ENCODE measurements at places on chromosomes 13 and 19.
A peak's percentile ranks its signal among the peaks of the same experiment; 100 is the strongest.

- peak; percentile 9 for DNase-seq
Observed at GRCh38 chr19:41700381-41701195, 7.8 kb upstream of the CEACAM5 start.

- peak; percentile 52 for DNase-seq
Observed at GRCh38 chr19:41699231-41699967, 9.0 kb upstream of the CEACAM5 start.

GRCh38 chr13:79404361-79404760 lies 1.7 kb downstream of the RBM26 start:
- DNase-seq, result no peak

- DNase-seq, result no peak
Observed at GRCh38 chr19:46659151-46660007, 1.6 kb downstream of the DACT3 start.

DNA sequence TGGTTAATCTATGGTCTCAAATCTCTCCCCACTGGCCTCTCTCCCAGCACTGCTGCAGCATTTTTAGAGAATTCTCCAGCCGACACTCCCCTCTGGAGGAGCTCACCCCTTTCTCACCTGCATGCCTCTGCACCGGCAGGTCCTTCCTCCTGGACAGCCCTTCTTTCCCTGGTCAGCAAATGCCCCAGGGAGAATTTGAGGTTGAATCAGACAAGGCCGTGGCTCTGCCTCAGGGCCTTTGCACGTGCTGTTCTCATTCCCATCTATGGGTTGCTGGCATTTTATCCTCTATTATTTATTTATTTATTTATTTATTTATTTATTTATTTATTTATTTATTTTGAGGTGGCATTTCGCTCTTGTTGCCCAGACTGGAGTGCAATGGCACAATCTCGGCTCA lies 1.4 kb upstream of the DOCK6 start:
- no peak for DNase-seq

DNA sequence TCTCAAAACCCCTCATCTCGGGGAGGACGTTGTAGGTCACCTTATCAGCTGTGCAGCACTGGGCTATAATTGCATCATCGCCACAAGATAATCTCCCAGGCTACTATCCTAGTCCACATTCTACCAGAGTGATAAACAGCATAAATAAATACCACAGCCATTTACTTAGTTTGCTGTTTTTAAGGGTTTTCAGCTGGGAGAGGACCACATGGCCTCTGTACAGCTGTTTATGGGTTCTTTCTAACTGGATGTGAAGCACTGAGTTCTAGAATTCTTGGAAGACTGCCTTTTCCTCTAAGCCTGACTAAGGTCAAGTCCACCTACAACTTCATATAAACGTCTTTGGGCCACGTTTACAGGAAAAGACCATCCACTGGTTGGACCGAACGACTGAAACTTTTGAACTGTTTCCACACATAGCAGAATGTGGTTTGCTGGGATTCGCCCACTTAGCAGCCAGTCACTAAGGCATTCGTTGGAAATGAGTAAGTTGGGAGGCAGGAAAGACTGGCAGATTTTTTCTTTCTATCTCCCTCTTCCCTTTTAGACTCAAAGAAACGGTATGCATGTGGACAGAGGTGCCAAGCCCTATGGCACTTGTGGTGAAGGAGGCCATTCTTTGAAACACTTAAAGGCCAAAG lies 752.5 kb upstream of the SGCG start:
- no peak for DNase-seq

GRCh38 chr19:12668932-12669269 lies 2.3 kb downstream of the WDR83 start:
- no peak for DNase-seq

DNA sequence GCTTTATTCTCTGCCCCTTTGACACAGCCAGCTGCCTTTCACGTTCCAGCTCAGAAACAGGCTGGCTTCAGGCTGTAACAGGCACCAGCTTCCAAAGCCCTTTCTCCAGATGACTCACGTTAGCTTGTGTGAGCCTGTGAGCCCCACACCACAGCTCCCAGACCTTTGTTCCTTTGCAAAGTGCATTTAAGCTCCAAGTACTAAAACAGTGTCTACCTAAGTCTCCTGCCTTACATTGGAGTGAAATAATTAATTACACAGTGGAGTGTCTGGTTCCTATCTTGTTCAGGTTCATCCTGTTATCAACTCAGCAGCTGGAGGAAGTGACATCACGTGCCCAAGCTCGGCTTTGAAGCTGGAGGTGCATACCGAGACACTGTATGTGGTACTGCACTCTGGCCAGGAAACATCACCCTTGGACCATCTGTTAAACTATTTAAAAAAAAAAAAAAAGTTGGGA lies 475.8 kb downstream of the FOXO1 start:
- peak; percentile 73 for DNase-seq

DNA sequence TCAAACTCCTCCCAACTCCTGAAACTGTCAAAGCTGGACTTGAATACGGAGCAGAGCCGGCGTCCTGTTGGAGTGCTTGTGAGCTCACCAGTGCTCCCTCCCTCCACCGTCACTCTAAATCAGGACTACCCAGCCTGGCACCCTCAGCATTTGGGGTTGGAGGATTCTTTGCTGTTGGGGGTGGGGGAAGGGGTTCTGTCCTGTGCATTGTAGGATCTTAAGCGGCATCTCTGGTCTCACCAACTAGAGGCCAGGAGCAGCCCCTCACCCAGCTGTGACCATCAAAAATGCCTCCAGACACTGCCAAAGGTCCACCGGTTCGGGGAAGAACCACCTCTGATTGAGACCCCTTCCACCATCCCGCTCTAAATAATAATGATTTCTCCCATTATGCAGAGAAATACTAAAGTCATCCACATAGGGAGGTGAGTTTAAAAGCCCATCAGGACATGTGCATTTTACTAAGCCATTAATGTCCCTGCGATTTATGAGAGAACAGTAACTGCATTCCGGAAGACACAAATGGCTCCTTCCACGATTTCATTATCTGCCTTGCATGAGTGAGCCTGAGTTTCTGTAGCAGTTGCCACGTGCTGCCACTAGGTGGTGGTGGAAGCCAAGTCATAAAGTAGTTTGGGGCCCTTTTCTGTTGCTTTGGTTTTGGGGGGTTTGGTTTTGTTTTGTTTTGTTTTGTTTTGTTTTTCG lies 16.1 kb upstream of the USP29 start:
- DNase-seq, result peak; percentile 72

GRCh38 chr19:55432241-55432959 lies 10.7 kb downstream of the SHISA7 start:
- no peak for DNase-seq

- DNase-seq, result no peak
Observed at GRCh38 chr13:111923439-111923838, 143.5 kb upstream of the SOX1 start.

- DNase-seq, result no peak
Observed at GRCh38 chr19:46482631-46483030, 11.3 kb upstream of the PNMA8A start.

GRCh38 chr13:23701636-23702035 lies 131.4 kb downstream of the TNFRSF19 start:
- no peak for DNase-seq

- no peak for DNase-seq
Observed at GRCh38 chr19:2978166-2978767, 903 bp downstream of the TLE6 start.

- DNase-seq, result peak; percentile 61
Observed at GRCh38 chr19:29771708-29772414, 39.9 kb upstream of the CCNE1 start.

- no peak for DNase-seq
Observed at GRCh38 chr19:23310729-23311211, 60.6 kb upstream of the ZNF724 start.

DNA sequence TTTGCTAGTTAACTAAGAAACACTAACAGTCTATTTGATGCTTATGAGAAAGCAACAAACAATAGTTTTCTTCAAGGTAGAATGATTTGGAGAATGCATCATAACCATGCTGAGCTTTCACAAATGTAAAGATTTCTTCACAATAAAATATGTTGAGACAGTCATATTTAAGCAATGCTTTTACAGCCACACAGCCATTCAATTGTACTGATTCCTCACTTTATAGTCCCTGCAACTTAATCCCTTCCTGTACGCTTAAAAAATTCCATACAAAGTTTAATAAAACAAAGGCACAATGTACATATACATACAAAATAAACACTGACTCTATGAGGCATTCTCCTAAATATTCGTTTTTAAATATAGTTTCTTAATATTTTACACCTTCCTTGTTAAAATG lies 4.7 kb upstream of the ACOD1 start:
- no peak for DNase-seq

GRCh38 chr19:5170329-5170745 lies 170.3 kb downstream of the PTPRS start:
- DNase-seq, result peak; percentile 87

GRCh38 chr13:97369261-97369893 lies 64.6 kb upstream of the RAP2A start:
- DNase-seq, result no peak

- DNase-seq, result no peak
Observed at GRCh38 chr13:28204043-28204442, 65.7 kb downstream of the PAN3 start.

DNA sequence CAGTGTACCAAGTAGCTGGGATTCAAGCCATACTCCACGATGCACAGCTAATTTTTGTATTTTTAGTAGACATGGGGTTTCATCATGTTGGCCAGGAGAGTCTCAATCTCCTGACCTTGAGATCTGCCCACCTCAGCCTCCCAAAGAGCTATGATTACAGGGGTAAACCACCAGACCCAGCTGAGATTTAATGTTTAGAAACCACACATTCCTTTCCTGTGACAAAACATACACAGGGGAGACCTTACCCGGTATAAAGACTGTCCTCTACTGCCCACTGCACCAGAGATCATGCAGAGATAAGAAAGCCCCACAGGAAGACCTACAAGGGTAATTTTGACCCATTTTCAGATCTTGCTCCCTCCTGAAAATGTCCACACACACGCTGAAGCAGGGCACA lies 22.8 kb upstream of the ZNF83 start:
- DNase-seq, result no peak

- DNase-seq, result no peak
Observed at GRCh38 chr19:18650468-18651041, 13.7 kb downstream of the KLHL26 start.

DNA sequence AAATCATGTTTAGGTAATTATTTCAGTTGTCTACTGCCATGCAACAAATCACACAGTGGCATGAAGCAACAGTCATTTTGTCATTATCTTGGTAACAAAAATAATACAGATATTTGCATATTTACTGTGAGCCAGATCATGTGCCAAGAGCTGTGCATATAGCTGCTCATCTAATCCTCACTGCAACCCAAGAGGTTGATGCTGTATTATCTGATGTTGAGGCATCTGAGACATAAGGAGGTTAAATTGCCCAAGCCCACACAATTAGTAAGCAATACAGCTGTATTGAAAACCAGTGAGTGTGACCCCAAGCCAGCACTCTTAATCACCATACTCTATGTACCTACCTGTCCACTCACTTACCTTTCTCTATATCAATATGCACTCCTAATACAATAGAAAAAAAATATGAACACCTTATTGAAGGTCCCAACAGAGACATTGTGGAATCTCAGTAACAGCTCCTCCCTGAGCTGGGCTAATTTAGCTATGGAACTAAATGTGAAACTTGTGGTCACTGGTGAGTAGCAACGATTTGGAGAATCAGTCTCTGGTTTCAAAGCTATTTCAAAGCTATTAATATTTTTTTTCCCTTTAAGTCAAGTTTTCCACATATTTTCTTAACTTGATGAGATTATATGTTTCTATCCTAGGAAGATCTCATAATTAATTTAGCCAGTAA lies 185.2 kb downstream of the KLF12 start:
- DNase-seq, result no peak

- no peak for DNase-seq
Observed at GRCh38 chr19:51250786-51251467, at the start of gene SIGLECL1. Gene SIGLECL1 (plus strand): TSS chr19:51251080. CDS start chr19:51264073, 12,993 bp downstream.

- DNase-seq, result no peak
Observed at GRCh38 chr13:106686163-106686562, 118.2 kb upstream of the ARGLU1 start.

DNA sequence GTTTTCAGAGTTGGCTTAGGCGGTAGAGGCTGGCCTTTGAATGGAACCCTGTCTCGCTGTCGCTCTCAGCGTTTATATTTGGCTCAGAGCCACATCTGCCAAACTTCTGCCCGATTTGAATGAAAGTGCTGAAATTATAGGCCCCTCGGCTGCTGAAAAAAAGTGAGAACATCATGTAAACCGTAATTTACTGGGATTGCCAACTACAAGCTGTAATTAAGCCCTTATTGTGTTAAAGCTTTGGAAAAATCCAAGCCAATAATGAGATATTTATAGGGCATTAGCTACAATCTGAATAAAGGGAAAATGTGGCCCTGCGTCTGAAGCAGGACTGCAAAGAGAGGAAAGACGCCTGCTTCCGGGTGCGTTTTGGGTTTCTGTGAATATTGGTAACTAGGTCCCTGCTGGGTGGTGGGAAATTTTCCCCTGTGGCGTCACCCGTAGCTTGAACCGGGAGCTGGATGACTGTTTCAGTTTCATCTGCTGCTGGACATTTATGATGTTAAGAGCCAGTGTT lies 9.9 kb downstream of the DNM2 start:
- no peak for DNase-seq

- peak; percentile 97 for DNase-seq
Observed at GRCh38 chr19:40609561-40610395, 8.6 kb downstream of the LTBP4 start.

GRCh38 chr13:19766591-19766990 lies 16.2 kb downstream of the PSPC1 start:
- DNase-seq, result no peak
